ENCODE measurements at places on chromosomes 3 and 15. TPM values are rescaled to one million over a fixed set of nuclear protein-coding genes. Genes with fewer than 3 reads are reported as not detected.

GRCh38 chr15:78265752-78266224, 1.4 kb downstream of the DNAJA4 start:
- DNase-seq, result peak; percentile 47

The ACKR4 gene
- total RNA-seq, result not detected

The GABRG3 gene
- total RNA-seq, result 4.5 TPM

The COL6A5 gene
- not detected for total RNA-seq

- DNase-seq, result no peak
Measured at GRCh38 chr3:31670136-31670535, 137.4 kb downstream of the STT3B start.

The PRTG gene
- 50.3 TPM for total RNA-seq

- DNase-seq, result no peak
Measured at GRCh38 chr3:58833491-58833890, 166.9 kb upstream of the FAM3D start.

DNA sequence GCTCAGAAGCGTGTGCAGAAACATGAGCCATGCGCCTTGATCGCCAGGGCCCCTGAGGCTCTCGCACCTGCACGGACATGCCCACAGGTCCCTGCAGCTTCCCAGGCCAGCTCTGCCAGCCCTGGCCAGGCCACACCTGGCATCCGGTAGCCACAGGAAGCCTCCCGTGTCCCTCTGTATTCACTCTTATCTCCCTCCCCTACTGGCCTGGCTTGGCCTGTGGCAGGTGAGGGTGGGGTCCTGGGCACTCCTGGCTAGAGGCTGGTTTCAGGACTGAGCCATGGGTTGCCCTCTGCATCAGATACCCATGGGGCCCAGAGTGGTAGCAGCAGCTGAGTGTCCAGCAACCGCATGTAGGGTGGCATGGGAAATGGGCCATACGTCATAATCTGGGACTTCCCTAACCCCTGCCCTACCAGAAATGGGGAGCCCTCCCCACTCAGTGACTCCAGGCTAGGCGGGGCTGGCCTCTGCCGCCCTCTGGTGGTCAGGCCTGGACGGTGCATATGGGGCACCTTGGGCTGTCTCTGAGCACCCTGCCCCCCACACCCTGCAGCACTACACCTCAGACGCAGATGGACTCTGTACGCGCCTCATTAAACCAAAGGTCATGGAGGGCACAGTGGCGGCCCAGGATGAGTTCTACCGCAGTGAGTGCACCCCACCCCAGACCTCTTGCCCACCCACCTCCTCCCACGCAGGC, 12.6 kb upstream of the LMAN1L start:
- peak; percentile 78 for DNase-seq

The RHOV gene
- total RNA-seq, result 0.61 TPM
